WTC11 (cell line): ENCODE measurements at places on chromosomes 11 and 22.

GRCh38 chr11:34585735-34586487 lies 35.0 kb upstream of the EHF start:
- H3K4me3 ChIP-seq: no peak overlapping the region
- H3K4me1 ChIP-seq: peaks cover 8% of the 10 kb centered on the region
- no peaks in the 10 kb centered on the region for H3K27me3 ChIP-seq
- H3K36me3 ChIP-seq: no peaks in the 10 kb centered on the region
- no peak overlapping the region for H3K27ac ChIP-seq

DNA sequence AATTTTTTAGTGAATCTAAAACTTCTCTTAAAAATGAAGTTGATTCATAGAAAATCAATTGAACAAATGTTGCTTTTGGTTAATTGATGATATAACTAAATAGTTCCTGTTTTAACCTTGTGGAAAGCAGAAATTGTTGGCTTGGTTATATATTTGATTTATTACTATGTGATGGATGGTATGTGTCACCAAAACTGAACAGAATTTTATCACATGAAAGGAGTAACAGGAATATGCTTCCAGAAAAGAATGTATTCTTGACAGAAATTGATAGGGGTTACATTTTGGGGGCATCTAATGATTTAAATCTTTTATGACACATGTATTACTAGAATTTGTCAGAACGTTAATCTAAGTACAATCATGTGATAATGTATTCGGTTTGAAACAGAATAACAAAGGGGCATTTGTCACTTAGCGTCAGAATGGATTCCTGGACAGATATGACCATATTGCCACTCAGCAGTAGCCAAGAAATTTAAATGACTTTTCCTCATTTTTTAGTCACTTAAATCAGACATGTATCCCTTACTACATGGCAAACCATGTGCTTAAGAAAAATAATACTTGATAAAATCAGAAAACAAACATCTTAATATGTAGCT lies 295.2 kb downstream of the GRM5 start:
- no peak overlapping the region for H3K27ac ChIP-seq
- H3K27me3 ChIP-seq: no peaks in the 10 kb centered on the region; the same call in none of the 2 replicates
- no peak for DNase-seq
- no peak overlapping the region for H3K4me3 ChIP-seq

DNA sequence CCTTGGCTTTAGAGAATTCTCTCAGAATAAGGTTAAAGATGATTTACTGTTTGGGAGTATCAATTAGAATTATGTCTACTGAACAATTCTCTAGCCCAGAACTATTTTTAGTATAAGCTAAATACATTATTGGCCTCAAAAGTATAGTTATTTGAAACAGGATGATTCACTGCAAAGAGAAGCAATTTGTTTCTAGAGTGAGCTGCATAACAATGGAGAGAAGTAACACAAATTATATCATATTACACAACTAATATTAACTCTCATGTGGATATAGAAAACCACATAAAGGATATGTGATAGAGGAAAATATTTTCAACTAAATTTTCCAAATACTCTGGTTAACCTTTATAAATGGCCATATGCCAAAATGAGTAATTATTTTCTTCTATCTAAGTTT lies 24.9 kb downstream of the PGM2L1 start:
- H3K4me1 ChIP-seq: peaks cover 4% of the 10 kb centered on the region
- no peak overlapping the region for H3K27ac ChIP-seq
- no peak for DNase-seq
- H3K4me3 ChIP-seq: no peak overlapping the region

- H3K4me1 ChIP-seq: peaks cover 62% of the 10 kb centered on the region
- H3K36me3 ChIP-seq: no peaks in the 10 kb centered on the region
- H3K27me3 ChIP-seq: peaks cover 89% of the 10 kb centered on the region
- DNase-seq: peak; percentile 90
- no peak overlapping the region for H3K27ac ChIP-seq
These were observed 22.6 kb upstream of the PKNOX2 start for GRCh38 chr11:125141686-125142535.

GRCh38 chr11:94849839-94850238 lies 81.7 kb downstream of the AMOTL1 start:
- no peaks in the 10 kb centered on the region for H3K4me1 ChIP-seq
- H3K27me3 ChIP-seq: no peaks in the 10 kb centered on the region
- H3K4me3 ChIP-seq: no peak overlapping the region
- H3K27ac ChIP-seq: 0 out of 2 replicates have a peak overlapping the region, but pooled peaks have one; percentile 16
